ENCODE measurements at places on chromosomes 7 and 10.
A peak's percentile ranks its signal among the peaks of the same experiment; 100 is the strongest.

DNA sequence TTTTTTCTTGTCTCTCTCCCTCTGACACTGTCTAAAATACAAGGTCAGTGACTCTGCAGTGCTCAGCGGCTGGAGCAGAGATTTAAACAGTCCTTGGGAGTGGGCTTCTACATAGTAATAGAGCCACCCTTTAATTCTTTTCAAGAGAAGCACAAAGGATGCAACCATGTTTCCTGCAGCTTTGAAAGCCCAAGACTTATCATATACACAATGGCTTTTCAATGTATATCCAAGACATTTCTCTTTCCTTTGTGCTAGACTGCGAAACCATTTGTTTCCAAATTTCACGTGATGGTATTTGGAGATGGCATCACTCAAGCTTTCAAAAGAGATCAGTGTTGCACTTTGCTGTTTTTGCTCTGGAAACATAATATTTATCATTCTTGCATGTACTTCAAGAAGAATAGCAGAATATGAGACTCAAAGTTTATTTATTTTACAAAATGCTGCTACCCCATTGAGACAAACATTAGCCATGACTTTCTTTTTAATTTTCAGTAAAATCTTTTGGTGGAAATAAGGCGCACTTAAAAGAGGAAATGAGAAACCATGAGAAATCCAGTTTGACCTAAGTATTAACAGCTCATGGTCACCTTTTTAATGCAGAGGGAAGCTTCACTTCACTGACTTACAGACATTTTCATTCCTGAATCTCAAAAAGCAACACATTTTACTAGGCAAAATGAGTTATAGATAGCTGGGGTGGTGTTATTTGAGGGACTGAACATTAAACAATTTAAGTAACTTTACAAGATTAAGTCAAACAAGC, 76.6 kb downstream of the SEMA3C start:
- DNase-seq, result no peak

GRCh38 chr7:42414941-42415505, 178.0 kb upstream of the GLI3 start:
- DNase-seq, result peak; percentile 24

DNA sequence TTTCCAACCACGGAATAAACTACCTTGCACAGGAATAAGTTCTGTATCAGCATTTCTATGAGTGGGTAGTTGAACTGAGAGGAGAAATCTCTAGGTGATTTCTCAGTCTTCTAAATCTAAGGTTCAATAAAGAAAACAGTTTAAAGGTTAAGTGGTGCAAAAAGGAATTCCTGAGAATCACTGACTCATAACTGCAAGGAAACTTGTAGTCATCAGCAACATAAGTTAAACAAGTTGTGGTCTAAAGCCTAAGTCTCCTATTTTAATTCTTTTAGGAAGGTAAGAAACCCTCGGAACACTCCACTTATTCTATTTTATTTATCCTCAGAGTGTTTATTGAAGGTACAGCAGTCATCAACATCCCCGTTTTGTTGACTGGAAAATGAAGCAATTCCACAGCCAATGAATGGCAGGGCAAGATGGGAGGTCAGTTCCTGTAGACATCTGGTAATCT, 92.4 kb upstream of the PIK3CG start:
- DNase-seq, result peak; percentile 93

DNA sequence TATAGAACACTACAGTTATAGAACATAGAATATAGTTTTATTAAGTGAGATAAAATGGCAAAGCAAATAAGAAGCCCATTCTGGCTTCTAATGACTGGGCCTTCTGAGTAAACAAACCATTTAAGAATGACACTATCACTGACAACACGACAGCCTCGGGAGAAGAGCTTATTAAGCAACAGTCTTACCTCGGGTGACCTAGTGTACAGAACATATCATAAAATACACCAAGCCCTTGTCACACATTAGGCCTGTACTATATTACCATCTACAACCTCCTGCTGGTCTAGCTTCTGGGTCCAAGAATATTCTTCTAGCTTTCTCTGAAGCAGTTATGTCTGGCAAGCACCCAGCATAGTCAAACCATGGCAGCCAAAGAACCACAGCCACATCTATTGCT, 32.0 kb downstream of the CCDC186 start:
- DNase-seq, result no peak

GRCh38 chr10:98361131-98362025, 53.6 kb downstream of the PYROXD2 start:
- peak; percentile 96 for DNase-seq

DNA sequence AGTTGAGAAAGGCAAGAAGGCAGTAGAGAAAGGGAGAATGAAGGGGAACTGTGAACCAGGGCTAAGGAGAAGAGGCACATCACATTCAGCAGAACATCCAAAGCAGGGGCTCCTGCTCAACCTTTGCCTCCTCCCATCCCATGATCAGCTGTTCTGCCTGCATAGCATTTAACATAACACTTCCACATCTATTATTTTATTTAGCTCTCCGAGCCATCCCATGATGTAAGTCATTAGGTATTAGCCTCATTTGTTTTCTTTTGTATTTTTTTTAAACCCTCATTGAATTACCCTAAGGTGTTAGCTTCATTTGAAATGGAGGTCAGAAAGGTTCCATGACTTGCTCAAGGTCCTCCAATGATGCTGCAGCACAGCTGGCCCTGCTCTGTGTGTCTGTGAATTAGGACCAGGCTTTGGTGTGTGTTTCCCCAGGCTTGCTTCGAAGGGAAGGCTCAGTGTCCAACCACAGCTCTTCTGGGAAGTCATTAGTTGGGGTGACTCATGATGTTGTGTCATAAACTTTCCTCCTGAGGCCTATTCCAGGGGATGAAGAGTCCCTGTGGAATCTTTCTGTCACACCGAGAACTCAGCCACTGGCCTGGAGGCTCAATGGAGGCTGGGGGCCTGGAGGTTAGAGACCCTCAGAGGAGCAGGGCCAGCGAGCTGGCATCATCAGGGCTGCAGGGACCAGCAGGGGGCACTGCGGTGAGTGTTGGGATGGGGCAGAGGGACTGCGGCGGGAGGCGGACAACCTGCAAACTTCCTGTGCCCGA, 16.5 kb downstream of the NPFFR1 start:
- DNase-seq, result peak; percentile 96

DNA sequence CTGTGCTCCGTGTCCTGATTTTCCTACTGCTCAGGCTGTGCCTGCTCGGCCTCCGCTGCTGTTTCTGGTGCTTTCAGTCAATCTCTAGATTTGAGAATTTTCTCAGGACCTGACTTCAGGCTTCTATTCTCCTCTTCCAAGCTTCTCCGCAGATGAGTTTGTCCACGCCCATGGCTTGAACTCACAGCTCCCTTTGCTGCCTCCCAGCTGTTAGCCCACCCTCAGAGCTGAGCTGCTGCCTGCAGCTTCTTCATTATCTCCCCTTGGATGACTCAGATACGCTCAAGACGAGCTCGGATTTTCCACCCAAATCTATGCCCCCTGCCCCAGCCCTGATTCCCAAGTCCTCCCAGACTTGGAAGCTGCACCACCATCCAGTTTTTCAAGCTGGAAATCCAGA, 104.7 kb downstream of the FGFR2 start:
- no peak for DNase-seq

DNA sequence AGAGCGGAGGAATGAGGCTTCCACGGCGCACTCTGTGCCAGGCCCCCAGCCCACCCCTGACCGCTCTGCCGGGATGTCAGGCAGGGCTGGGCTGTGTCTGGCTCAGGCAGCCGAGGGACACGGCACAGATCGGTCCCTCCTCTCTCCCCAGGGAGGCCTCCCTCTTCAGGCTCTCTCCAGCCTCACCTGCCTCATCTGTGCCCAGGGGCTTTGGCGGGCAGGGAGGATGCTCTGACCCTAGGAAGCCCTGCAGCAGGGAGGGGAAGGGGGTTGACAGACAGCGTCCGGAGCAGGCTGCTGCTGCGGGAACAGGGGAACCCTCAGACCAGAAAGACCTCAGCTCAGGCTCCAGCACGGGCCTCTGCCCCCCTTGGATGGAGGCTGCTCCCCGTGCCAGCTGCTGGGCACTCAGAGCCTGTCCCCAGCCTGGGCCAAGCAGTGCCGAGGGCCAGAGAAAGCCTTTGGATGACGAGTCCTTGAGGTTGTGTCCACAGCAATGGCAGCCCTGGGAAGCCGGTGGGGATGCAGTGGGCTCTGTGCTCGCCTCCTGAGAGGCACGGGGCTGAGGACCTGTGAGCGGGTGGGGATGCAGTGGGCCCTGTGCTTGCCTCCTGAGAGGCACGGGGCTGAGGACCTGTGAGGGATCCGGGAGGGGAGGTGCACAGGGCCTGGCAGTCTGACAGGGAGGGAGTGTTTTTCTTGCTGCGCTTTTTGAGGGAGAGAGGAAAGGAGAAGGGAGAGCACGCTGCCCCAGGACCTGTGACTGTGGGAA, 66.9 kb downstream of the FOXL3 start:
- DNase-seq, result no peak

DNA sequence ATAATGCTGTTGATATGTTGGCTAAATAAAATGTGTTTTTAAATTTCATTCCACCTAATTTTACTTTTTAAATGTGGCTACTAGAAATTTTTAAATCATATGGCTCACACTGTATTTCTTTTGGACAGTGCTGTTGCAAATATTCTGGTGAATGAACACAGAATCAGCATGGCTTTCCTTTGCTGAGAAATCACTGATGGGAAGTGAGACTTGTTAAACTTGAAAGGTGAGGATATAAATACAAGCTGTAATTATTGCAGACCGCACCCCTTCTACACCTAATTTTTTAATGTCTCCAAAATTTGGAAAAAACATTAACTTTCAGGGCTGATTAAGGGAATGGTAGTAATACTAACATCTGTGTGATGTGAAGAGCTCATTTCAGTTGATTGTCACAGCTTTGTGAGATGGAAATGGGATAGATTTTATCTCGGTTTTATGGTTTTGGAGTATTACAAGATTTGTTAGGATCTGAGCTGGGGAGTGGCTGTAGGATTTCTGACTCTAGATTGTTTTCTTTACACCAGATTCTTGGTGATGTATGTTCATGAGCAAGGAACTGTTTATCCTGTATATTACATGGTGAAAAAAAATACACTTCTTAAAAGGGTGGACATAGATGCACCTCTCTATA, 1.3 kb downstream of the MIOS start:
- DNase-seq, result no peak

- DNase-seq, result no peak
These were observed 21.5 kb upstream of the AKR1B10 start for GRCh38 chr7:134505856-134506255.

DNA sequence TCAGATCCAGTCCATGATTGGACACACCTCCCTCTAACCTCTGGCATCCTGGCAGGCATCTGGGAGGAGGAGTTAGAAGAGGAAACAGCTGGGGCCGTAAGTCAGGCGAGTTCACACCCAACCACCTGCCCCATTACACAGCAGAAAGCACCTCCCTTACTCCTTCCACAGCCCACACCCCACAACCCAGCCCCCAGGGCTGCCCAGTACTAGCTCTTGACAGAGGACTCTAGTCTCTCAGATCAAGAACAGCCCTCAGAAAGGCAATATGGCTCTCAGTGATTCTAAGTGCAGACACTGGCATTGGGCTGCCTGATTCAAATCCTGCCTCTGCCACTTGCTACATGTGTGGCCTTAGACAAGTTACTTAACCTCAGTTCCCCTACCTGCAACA, 34.1 kb downstream of the KCNMA1 start:
- DNase-seq, result peak; percentile 65

DNA sequence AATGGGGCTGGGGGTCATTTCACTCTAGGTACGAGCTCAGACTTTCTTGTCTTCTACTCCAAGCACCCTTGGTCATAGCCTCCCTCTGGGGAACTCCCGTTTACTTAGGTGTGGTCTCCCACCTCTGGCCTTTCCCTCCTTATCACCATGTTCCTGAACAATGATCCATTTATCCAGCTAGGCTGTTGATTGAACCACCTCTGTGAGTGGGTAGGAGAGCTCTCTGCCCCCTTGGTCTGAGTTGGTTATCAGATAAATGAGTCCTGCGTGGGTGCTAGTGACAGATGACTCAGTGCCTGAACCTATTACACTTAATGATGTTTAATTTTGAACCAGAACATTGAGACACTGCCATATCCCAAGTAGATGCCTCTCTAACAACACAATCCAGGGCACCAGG, 9.4 kb downstream of the BLNK start:
- no peak for DNase-seq

DNA sequence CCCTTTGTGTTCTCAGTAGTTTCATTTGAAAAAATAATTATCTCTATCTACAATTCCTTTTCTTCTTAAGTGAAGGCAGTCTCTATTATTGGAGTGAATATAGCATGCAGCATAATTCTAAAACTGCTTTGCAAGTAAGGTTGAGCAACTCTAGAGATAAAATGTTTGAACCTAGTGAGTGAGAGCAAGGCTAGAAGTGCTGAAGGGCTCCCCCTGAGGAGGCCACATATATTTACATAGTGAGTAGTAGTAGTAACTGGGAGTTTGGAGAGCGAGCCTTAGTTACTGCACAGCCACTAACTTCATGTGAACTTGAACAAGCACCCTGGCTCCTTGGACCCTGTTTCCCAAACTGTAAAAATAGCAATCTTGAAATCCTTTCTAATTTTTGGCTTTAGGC, 141.5 kb upstream of the DKK1 start:
- DNase-seq, result peak; percentile 12

DNA sequence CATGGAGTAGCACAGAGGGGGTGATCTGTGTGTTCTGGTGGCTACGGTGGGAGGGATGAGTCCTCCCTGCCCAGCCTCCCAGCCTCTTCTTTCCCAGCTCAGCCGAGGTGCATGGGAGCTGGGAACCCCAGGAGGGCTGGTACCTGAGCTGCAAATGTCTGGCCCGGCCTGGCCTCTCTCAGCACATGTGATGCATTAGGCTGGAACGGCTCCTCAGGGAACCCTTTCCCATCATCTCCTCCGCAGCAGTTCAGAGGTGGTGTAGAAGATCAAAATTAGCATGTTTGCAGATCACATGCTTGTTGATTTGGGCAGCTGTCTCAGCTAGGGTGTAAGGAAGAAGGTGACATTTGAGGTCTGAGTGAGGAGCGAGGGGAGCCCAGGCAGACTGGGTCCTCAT, 126.6 kb downstream of the EMX2 start:
- DNase-seq, result no peak

DNA sequence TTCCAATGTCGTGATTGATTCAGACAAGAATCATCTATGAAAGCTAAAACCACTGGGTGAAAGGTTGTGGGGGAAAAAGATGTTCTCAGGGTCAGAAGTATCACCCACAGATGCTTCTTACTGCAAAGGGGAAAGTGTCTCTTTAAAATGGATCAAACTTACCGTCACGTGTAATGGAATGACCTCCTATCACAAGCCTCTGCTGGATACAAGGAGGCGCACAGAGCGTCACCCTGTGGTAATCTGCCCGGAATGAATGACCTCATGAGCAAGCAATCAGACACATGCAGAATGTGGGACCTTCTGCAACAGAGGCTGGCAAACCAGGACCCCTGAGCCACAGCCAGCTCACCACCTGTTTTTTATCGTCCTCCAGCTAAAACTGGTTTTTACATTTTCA, 33.0 kb downstream of the WIPF3 start:
- peak; percentile 55 for DNase-seq

- no peak for DNase-seq
These were observed 44.4 kb downstream of the PFKFB3 start for GRCh38 chr10:6247041-6247712.

- DNase-seq, result no peak
These were observed 12.8 kb downstream of the RHEB start for GRCh38 chr7:151506901-151507382.

DNA sequence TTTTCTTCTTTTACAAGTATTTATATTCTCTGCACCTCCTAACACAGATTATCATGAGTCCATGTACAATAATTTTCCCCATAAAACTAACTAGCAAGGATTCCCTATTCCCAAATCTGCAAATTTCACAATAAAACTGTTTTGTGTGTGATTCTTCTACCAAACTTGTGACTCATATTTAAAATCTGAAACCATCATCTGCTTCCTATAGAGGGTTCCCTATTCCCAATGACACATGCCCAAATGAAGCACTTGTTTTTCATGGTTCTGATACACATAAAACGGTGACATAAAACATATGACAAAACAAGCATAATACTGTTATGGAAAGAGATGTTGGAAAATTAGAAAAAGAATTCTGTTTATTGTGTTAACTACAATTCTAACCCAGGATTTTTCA, 657.6 kb downstream of the PARD3 start:
- no peak for DNase-seq
